Glutamatergic neuron (in vitro differentiated cells): ENCODE measurements at places on chromosomes 2 and 18.

- no peak overlapping the region for H3K4me3 ChIP-seq
- no peak for DNase-seq
- H3K4me1 ChIP-seq, result no peaks in the 10 kb centered on the region
- no peaks in the 10 kb centered on the region for H3K27me3 ChIP-seq
Observed at GRCh38 chr2:170856066-170856465, 39.4 kb downstream of the GAD1 start.

DNA sequence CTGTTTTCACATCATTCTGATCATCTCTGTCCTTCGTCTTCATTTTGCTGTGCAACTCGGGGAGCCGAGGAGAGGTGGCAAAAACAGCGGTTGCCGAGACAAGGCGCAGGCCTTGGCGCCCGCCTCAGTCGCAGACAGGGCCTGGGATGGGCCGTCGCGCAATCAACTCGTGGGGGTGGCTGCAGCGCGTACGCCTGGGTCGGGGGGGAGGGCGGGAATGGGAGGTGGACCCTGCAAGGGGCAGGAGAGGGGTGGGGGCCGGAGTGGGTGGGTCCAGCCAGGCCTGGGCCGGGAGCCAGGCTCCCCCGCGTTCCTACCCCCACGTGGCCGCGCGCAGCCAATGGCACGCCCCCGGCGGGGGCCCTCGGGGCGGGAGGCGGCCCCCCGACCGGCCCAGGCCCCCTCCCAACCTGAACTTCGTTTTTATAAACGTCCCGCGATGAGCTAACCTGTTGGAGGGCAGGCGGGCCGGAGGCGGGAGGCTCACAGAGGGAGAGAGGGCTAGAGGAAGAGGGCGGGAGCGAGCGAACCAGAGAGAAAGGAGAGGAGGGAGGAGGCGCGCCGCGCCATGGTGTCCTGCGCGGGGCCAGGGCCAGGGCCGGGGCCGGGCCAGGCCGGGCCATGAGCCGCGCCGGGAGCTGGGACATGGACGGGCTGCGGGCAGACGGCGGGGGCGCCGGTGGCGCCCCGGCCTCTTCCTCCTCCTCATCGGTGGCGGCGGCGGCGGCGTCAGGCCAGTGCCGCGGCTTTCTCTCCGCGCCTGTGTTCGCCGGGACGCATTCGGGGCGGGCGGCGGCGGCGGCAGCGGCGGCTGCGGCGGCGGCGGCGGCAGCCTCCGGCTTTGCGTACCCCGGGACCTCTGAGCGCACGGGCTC is at the start of gene HOXD13:
HOXD13 (plus strand) TSS at position 452 of the 875 bp plus-strand sequence; CDS start at position 622, 170 bp downstream.
- peaks cover 47% of the 10 kb centered on the region for H3K27me3 ChIP-seq
- H3K4me1 ChIP-seq, result peaks cover 7% of the 10 kb centered on the region
- no peak within 1 kb of the TSS for H3K27ac ChIP-seq
- peak within 1 kb of the TSS; percentile 63 for H3K4me3 ChIP-seq
- H3K36me3 ChIP-seq, result peaks cover 4% of the 10 kb centered on the region
- DNase-seq, result peak; percentile 63

DNA sequence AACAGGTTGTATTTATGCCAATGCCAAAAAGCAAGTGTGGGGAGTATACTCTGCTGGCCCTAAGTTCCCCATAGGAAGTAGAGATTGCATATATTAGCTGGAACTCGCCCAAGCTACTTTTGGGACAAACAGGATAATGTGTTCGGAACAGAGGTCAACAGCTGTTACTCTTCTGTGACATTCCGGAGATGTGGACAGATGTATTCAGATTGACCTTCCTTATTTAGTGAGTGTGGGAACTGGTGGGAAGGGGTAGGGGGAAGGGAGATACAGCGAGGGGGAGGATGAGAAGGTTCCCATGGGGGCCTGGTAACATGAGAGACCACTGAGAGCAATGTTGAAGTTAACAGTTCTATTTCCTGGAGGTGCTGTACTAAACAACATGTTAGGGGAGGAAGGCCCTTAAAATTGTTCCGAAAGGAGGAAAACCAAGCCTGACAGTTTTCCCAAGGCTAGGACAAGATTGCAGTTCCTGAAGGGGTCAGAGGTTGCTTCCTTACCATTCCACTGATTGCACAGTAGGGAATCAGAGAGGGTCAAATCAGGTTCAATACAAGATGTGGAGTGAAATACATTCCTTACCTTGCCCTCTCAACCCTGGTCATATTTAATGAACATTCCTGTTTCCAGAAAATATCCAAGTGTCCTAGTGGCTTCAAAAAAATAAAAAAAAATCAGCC is 14.3 kb upstream of the CD28 start:
- no peak overlapping the region for H3K4me3 ChIP-seq
- peaks cover 13% of the 10 kb centered on the region for H3K27me3 ChIP-seq
- no peak for DNase-seq
- H3K27ac ChIP-seq, result peak overlapping the region; percentile 2
- peaks cover 42% of the 10 kb centered on the region for H3K4me1 ChIP-seq

DNA sequence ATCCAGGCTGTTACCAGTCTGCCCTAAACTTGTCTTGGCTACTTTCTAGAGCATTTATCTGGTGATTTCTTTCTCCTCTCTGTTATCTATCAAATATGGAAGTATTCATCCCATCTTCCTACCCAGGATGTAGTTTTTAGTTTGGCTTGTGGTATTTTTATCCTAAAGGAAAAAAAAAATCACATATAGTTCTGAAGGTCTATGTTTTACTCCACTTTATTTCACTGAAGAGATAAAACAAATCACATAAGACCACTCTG is 62.2 kb downstream of the PXDN start:
- no peak for DNase-seq
- H3K4me1 ChIP-seq, result peaks cover 16% of the 10 kb centered on the region
- H3K4me3 ChIP-seq, result no peak overlapping the region
- H3K27me3 ChIP-seq, result peaks cover 2% of the 10 kb centered on the region
- peak overlapping the region; percentile 35 for H3K27ac ChIP-seq

DNA sequence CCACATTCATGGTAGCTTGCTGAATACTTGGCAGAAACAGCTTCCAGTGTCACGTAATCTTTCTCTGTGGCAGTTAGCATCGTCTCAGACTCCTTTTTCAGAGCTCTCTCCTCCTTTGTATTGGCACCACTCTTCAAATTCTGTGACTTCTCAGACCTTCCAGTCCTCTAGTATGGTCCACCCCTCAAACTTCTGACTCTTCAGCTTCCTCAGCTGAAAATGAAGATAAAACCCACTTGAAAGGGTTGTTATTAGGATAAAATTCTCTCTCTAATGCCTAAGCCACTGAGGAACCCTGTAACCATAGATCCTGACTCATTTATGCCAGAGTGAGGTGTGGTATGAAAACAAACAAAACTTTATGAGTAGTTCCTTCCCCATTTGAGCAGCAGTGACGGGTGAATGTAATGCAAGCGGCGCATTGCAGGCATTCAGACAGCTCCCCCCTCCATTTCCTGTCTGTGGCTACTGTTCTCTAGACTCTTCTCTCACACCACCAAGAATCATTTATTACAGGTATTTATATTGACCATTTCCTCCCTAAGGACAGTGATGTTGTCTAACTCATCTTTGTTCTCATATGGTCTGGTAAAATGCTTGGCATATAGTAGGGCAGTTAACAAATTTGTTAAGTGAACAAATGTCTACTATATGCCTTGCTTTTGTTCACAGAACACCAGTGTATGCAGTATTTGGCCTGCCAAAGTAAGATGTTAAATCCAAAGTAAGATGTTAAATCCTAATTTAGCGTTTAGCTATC is 35.3 kb downstream of the GALNT1 start:
- DNase-seq, result no peak
- H3K27ac ChIP-seq, result no peak overlapping the region
- no peak overlapping the region for H3K4me3 ChIP-seq
- H3K36me3 ChIP-seq, result no peaks in the 10 kb centered on the region
- peaks cover 15% of the 10 kb centered on the region for H3K4me1 ChIP-seq

DNA sequence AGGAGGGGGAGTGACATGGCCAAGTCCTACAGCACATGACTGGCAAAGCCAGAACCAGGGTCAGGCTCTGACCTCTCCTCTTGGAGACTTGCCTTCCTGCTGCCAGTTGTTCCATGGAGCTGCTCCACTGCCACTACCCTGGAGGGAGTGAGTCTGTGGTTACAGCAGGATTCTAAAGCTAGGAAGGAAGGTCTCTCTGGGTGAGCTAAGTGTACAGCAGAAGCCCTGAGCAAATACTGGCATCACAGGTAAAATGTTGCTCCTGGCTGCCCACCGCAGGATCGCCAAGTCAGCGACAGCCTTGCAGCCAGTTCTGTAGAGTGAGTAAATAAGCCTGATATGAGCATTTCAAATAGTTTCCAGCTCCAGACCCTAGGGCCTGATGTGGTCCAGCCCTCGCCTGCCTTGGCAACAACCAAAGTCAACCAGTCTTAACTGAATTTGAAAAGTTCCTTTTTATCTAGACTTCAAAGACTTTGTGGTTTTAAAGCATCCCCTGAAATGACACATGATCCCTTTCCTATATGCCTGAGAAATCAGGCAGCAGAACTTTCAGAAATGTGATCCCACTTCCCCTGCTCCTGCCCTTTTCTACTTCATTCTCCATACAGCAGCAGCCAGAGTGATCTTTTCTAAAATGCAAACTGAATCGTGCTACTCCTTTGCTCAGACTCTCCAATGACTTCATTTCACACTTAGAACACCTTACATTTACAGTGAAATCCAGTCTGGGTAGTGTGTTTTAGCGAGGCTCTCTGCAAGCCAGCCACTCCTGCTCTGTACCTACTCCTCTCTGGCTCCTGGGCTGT is 114.3 kb downstream of the MGAT5 start:
- no peak overlapping the region for H3K4me3 ChIP-seq
- no peak for DNase-seq
- H3K27ac ChIP-seq, result no peak overlapping the region
- H3K27me3 ChIP-seq, result peaks cover 5% of the 10 kb centered on the region

- no peak overlapping the region for H3K27ac ChIP-seq
- H3K36me3 ChIP-seq, result no peaks in the 10 kb centered on the region
- no peaks in the 10 kb centered on the region for H3K4me1 ChIP-seq
- no peak for DNase-seq
- no peaks in the 10 kb centered on the region for H3K27me3 ChIP-seq
- H3K4me3 ChIP-seq, result no peak overlapping the region
Observed at GRCh38 chr18:555705-556457, 24.3 kb upstream of the CETN1 start.

- no peak overlapping the region for H3K27ac ChIP-seq
- no peaks in the 10 kb centered on the region for H3K4me1 ChIP-seq
- DNase-seq, result no peak
- H3K27me3 ChIP-seq, result no peaks in the 10 kb centered on the region
- H3K36me3 ChIP-seq, result peaks cover 9% of the 10 kb centered on the region
Observed at GRCh38 chr2:174385201-174385600, 10.3 kb upstream of the SCRN3 start.

GRCh38 chr2:190180313-190181122 is 118.0 kb upstream of the MSTN start:
- peaks cover 5% of the 10 kb centered on the region for H3K4me1 ChIP-seq
- peak overlapping the region; percentile 82 for H3K4me3 ChIP-seq
- DNase-seq, result peak; percentile 69
- H3K36me3 ChIP-seq, result no peaks in the 10 kb centered on the region
- H3K27me3 ChIP-seq, result peaks cover 7% of the 10 kb centered on the region
- H3K27ac ChIP-seq, result peak overlapping the region; percentile 77

GRCh38 chr2:238851026-238851425 is 3.1 kb downstream of the TWIST2 start:
- H3K27me3 ChIP-seq, result peaks cover 5% of the 10 kb centered on the region
- H3K4me3 ChIP-seq, result no peak overlapping the region
- DNase-seq, result no peak
- H3K4me1 ChIP-seq, result no peaks in the 10 kb centered on the region
- no peaks in the 10 kb centered on the region for H3K36me3 ChIP-seq
- no peak overlapping the region for H3K27ac ChIP-seq

DNA sequence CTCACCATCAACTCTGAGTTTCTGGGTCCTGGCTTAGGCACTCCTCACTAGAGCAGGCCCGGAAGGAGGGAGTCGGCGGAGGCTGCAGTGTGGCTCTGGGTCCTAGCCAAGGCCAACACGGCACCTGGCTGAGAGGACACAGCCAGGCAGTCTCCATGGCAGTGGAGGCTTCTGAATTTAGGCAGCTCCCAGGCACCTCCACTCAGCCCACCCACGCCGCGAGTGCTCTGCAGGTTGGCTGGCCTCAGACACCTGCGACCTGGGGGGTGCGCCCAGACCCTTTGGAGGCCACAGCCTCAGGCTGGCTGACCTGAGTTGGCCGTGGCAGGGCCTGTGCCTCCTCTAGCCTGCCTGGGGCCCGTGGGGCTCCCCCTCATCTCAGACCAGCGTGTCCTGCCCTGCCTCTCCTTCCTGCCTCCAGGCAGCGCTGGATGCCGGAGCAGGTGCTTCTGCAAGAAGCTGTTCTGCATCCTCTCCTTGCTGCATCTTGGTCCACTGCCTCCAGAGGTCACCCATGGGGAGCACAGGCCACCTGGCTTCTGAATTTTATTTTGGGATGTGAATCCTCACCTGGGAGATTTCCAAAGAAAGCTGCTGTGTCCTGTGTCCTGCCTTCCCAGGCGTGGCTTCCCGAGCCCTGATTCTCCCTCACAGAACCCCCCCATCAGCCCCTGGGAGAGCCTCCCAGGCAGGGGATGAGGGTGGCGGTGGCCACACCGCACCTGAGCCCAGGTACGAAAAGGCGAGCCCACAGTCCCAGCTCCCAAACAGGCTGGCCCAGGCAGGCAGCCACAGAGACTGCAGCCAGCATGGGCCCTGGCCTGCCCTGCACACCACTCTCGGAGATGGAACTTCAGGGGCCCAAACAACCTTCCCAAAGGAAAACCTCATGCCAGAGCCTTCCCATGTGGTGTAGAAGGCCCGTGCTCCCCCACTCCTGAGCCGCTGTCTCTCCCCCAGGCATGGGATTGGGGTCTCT is 23.4 kb downstream of the AQP12A start:
- H3K27ac ChIP-seq, result no peak overlapping the region
- DNase-seq, result peak; percentile 19
- H3K4me3 ChIP-seq, result no peak overlapping the region
- peaks cover 8% of the 10 kb centered on the region for H3K4me1 ChIP-seq
- H3K36me3 ChIP-seq, result no peaks in the 10 kb centered on the region

DNA sequence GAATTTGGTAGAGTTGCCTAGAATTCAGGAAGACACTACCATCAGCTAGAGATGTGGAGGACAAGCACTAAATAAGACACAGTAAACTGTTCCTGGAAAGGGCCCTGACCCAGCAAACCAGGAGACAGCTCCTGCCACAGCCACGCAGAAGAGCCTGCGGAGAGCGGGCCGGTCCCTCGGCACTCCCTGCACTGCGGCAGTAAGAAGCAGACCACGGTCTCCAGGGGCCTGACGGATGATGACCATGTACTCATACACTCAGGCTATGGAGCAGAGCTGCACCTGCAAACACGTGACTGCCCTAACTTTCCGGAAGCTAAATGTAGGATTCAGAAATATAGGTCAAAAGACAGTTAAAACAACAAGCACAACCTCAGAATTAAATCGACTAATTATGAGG is 72.9 kb downstream of the ZNF516 start:
- H3K4me3 ChIP-seq, result peak overlapping the region; percentile 20
- H3K27me3 ChIP-seq, result peaks cover 9% of the 10 kb centered on the region
- peaks cover 58% of the 10 kb centered on the region for H3K4me1 ChIP-seq
- H3K27ac ChIP-seq, result no peak overlapping the region
- peak; percentile 59 for DNase-seq

DNA sequence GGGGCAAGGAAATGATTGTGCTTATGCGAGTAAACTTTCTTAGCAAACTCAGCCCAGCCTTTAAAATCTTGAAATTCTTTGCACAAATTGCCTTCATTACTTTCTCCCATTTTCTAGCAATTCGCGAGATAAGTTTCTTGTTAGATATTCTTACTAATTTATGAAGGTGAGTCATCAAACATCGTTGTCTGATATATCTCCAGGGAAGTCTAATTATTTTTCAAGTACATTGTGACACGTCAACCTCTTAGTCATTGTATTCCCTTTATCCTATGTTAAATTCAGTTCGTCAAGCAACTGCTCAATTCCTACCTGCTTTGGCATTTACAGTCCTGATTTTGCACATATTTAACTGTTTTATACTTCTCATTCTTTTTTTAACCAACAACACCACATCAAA is 854.5 kb upstream of the CRIM1 start:
- no peak for DNase-seq
- H3K36me3 ChIP-seq, result no peaks in the 10 kb centered on the region
- no peaks in the 10 kb centered on the region for H3K27me3 ChIP-seq
- no peaks in the 10 kb centered on the region for H3K4me1 ChIP-seq
